ENCODE measurements at places on chromosomes 1 and 21.
A peak's percentile ranks its signal among the peaks of the same experiment; 100 is the strongest.

GRCh38 chr1:213061263-213061662 is 10.2 kb downstream of the RPS6KC1 start:
- DNase-seq, result no peak

GRCh38 chr1:37556712-37557196 is at the start of gene DNALI1:
Gene DNALI1 (plus strand): TSS chr1:37556940. CDS start chr1:37556995, 55 bp downstream.
- DNase-seq, result peak; percentile 41

DNA sequence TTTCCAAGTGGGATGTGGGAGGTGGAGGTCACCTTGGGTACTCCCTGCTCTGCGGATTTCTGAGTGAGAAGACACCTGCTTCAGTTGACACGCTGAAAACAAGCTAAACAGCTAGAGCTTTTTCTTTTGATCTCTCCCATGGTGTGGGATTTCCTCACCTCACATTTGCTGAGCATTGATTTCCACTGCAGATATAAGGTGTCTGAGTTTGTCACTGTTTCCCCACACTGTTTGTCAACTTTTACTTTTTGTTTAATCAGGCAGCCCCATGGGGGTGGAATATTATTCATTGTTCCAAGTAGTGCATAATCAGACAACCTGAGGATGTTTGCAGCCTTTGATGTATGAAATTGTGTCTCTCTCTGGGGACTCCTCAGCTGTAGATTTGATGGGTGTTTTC is 49.5 kb downstream of the FASLG start:
- no peak for DNase-seq

DNA sequence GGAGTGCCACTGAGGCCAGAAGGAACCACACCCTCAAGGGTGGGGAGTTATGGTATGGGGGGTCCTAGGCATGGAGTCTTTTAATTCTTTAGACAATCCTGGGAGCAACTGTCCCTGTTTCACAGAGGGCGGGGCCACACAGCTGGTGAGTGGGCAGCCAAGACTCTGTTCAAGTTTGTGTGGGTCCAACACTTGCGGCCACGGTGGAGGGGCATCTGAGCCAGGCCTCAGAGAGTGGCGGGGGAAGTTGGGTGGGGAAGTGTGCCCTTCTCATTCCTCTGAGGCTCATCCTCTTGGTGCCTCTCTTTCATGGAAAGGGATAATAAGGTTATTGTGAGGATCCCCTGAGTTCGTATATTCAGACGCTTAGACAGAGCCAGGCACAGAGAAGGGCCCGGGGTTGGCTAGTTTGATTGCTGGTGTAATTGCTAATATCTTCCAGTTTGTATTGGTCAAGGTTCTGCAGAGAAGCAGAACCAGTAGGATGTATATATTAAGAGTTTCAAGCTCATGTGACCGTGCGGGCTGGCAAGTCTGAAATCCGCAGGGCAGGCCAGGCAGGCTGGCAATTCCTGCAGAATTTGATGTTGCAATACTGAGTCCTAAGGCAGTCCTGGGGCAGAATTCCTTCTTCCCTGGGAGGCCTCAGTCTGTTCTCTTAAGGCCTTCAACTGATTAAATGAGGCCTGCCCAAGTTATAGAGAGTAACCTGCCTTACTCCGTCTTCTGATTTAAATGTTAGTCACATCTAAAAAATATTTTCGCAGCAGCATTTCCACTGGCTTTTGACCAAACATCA is 15.9 kb downstream of the PCSK9 start:
- DNase-seq, result no peak

GRCh38 chr1:200354243-200354642 is 55.6 kb downstream of the ZNF281 start:
- DNase-seq, result no peak

DNA sequence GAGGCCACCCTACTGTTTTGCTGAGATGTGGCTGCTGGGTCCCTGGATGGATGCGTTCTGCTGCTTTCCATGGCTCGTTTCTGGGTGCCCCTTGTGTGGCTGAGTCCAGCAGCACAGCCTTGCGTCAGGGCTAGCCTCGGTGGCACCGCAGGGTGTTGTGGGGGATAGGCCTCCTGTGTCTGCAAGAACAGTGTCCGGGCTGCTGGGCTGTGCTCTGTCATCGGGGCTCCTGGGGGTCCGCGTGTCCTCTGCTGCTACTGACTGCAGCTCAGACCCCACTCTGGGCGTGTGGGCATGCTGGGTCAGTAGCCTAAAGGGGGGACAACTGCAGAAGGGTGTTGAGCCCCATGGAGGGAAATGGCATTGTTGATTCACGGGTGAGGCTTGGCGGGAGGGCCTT is 4.9 kb downstream of the RRP1 start:
- DNase-seq, result no peak

- no peak for DNase-seq
Measured at GRCh38 chr1:112358798-112359408, 37.1 kb upstream of the CTTNBP2NL start.

DNA sequence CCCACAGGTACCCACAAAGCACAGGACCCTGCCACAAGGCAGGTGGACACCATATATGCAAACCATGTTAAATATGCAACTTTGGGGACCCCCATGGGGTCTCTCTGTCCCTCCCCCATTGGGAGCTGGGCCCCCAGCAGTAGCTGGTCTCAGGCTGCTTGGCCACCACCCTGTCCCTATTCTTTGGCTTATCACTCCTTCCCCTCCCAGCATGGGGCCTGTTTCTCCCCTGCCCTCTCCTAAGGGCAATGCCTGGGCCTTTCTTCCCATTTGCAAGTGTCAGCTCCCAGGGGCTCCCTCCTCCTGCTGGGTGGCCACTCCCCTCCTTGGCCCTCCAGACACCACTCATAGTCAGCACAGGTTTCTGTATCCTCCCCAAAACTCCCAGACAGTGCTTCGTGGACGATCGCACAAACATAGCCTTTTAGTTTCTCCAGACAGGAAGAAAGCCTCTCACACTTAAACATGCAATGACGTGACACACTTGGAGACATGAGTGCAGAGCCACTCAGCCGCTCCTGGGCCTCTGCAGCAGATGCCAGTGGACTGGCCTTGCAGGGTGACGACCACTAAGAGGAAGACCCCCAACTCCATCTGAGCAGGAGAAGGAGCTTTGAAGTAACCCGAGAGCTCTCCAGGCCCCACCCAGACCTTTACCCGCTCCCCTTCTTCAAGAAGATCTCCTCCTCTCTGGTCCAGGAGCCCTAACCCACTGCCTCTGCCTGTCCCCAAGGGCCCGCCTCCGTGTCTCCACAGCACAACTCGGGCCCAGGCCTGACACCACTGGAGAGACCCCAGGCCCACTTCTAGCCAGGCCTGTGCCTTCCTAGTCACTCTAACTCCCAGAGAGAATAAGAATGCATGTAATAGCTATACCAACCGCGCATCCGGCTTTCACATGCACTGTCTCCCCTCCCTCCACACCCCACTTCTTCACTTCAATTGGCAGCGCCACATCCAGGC is 22.9 kb downstream of the CITED4 start:
- no peak for DNase-seq

GRCh38 chr1:200673952-200674823 is 4.5 kb upstream of the DDX59 start:
- DNase-seq, result no peak

GRCh38 chr1:111110197-111110899 is 29.5 kb downstream of the DRAM2 start:
- no peak for DNase-seq

DNA sequence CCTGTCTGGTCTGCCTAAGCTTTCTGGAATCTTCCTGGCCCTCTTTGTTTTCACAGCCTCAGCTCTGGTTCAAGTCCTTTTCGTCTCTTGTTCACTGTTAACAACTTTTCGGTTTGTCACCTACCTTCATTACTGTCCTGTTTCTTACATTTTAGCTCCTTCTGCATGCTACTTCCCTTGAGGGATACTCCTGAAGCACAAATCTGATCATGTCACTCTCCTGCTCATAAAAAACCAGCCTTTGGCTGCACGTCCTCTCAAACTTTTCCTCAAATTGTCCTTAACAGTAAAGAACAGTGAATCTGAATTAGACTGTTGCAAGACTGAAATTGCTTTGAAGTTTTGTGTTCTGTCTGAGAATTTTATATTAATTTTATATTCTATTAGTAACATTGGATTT is 3.3 kb downstream of the RAVER2 start:
- no peak for DNase-seq

- no peak for DNase-seq
Measured at GRCh38 chr1:23417570-23417969, 7.0 kb downstream of the TCEA3 start.

DNA sequence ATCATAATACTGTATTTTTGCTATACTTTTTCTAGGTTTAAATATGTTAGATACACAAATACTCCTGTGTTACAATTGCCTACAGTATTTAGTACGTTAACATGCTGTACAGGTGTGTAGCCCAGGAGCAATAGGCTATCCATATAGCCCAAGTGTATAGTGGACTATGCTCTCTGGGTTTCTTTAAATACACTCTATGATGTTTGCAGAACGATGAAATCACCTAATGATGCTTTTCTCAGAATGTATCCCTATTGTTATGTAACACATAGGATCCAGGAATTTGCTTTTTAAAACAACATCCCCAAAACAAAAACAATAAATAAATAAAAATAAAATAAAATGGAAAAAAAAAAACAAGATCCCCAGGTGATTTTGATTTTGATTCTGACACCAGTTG is 18.1 kb upstream of the RBM15 start:
- no peak for DNase-seq

DNA sequence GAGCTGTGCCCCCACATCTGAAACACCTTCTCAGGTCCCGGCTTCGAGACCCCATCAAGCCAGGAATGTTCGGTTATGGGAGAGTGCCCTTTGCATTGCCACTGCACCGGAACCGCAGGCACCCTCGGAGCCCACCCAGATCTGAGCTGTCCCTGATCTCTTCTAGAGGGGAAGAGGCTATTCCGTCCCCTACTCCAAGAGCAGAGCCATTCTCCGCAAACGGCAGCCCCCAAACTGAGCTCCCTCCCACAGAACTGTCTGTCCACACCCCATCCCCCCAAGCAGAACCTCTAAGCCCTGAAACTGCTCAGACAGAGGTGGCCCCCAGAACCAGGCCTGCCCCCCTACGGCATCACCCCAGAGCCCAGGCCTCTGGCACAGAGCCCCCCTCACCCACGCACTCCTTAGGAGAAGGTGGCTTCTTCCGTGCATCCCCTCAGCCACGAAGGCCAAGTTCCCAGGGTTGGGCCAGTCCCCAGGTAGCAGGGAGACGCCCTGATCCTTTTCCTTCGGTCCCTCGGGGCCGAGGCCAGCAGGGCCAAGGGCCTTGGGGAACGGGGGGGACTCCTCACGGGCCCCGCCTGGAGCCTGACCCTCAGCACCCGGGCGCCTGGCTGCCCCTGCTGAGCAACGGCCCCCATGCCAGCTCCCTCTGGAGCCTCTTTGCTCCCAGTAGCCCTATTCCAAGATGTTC is 4.3 kb downstream of the ADAMTSL4 start:
- no peak for DNase-seq

DNA sequence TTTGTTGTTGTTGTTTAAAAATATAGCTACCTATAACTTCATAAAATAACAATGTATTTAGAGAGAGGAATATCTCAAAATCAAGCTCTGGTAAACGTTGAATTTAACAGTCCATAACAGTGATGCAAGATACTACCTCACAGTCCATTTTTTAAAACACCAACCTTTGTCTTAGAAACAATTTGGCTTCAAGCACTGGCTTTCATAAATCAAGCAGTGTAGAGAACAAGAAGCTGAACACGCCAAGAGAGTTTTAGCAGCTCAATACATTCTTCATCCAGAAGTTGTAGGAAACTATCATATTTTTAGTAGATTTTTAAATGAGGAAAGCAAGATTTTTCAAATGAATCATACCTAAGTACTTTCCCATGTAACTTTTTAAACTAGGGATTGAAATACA is 334.3 kb upstream of the ADAMTS5 start:
- DNase-seq, result no peak

DNA sequence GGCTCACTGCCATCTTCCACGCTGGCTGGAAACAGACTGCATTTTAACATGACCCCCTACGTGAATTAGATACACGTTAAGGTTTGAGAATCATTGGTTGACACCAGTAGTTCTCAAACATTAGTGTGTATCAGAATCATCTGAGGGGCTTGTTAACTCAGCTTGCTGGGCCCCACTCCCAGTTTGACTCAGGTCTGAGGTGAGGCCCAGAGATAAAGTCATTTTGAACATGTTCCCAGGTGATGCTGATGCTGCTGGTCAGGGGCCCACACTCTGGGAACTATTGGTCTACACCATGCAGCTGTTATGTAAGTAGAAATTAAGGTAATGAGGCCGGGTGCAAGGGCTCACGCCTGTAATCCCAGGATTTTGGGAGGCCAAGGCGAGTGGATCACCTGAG is 1.3 kb downstream of the LSM10 start:
- no peak for DNase-seq

DNA sequence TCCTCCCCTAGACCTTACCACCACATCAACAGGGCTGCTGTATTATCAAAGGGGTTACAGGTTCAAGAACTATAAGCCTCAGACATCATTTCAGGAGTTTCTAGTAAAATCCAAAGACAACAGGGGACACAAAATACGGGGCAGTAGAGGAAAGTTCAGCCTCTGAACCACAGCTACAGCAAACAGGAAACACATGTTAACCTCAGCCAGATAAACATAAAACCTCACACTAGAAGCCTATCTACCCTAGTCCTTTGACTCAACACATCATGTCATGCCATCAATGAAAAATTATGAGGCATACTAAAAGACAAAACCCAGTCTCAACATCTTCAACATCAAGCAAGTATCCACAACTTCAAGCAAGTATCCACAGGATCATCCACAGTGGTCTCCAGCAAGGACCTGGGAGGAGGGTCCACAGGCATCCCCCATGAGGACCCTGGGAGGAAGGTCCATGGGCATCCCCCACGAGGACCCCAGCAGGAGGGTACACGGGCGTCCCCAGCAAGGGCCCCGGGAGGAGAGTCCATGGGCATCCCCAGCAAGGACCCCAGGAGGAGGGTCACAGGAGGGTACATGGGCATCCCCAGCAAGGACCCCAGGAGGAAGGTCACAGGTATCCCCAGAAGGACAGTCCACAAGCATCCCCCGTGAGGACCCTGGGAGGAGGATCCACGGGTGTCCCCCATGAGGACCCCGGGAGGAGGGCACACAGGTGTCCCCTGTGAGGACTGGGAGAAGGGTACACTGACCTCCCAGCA is 440.0 kb downstream of the MATN1 start:
- no peak for DNase-seq

DNA sequence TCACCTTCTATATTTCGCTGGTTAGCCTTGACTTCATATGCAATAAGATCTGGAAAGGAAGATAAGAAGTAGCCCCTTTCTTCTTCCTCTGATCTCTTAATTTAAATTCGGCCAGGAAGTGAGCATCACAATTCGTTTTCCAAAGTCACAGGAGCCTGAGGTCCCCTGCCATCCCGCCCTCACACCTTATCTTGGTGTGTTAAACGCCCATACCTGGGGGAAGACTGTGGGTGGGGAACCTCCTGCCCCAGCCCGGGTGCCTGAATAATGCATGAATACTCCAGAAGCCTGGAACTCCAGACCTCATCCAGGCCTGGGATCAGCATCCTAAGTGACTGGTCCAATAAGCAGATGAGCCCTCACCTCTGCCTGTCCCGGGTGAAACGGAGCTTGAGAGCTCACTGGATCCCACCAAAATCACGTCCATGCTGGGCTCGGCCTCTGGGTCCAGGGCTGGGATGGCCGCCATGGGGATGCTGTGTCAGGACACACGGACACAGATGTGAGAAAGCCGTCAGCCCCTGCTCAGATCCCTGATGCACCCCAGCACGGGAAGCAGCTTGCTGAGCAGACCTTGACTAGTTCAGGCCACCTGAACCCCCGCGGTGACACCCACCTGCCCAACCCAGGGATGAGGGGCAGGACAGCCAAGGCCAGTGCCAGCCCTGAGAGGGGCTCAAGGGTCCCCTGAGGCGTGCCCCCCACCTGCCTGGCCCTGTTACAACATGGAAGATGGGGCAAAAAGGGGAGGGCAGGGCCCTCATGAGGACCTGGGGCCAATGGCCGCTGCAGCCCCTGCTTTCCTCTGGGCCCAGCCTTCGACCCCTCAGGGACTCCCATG is 686 bp downstream of the DNMT3L start:
- no peak for DNase-seq

GRCh38 chr1:176032040-176032645 is 174.9 kb downstream of the COP1 start:
- DNase-seq, result no peak
